ENCODE measurements at places on chromosomes 7 and 10.

- no peak for DNase-seq
Measured at GRCh38 chr10:31774928-31775650, 153.5 kb downstream of the ARHGAP12 start.

DNA sequence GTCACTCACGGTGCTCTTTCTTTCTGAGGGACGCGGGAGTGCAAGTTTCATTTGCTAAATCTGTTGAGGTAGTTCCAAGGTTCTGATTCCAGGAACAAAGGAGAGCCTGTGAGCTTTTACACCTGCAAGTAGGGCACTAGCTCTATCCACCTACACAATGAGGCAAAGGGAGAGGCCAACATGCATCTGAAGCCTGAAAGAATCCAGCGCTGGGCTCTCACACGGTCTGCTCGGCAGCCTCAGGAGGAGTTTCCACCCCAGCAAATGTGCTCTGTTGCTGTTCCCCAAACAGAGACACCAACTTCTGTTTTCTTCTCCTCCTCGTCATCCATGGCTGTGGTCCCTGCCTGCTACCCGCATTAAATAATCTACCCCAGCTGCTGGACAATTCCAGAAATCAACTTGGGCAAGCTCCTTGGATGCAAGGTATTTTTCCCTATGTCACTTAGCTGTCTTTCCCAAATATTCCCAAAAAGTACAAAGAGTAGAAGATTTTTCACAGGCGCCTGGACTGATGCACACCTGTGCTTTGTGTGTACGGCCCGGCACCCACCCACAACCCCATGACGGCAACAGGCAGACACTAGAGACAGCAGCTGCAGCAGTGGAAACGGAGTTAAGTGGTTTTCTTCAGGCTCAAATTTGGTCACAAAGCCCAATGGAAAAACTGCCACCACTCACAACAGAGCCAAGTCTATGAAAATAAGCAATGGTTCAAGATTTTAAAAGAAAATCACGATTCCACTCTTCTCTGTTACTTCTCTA, 176.8 kb downstream of the ZMYND11 start:
- DNase-seq, result no peak

GRCh38 chr7:148807436-148807835, 76.7 kb downstream of the EZH2 start:
- DNase-seq, result no peak

- peak; percentile 43 for DNase-seq
Measured at GRCh38 chr10:78620985-78621799, 447.6 kb upstream of the ZMIZ1 start.

GRCh38 chr10:78817361-78817760, 251.4 kb upstream of the ZMIZ1 start:
- DNase-seq, result peak; percentile 8

GRCh38 chr10:89080660-89081059, 90.1 kb downstream of the FAS start:
- no peak for DNase-seq

GRCh38 chr7:70599446-70600190, 532.3 kb upstream of the GALNT17 start:
- DNase-seq, result no peak

- DNase-seq, result no peak
Measured at GRCh38 chr7:127485482-127485881, 93.0 kb upstream of the ZNF800 start.

GRCh38 chr10:77987671-77988255, 41.6 kb downstream of the POLR3A start:
- DNase-seq, result no peak

DNA sequence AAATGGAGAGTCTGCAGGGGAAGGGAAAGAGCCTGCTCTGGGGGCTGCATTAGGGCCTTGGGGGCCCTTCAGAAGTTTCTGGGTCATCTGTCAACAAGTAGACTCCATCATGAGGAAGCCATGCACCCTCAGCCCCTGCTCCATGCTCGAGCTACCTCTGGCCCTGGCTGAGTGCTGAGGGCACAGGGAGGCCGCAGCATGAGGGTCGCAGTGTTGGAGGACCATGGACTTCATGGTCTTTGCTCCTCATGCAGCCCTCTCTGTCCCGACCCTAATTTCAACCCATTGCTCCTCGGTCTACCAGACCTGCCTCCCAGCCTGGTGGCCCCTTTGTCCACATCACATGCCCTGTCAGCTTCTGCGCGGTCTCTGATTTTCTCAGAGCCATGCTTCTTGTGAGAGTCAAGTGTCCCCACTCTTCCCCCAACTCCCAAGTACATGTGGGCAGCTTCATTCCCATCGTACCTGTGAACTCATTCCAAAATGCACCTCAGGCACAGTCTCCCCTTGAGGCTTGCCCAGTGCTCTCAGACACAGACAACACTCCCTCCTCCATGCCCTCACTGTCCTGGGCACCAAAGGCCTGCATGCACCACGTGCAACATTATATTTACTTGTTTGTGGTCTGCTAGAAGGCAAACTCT, 14.7 kb downstream of the ZNF488 start:
- no peak for DNase-seq

DNA sequence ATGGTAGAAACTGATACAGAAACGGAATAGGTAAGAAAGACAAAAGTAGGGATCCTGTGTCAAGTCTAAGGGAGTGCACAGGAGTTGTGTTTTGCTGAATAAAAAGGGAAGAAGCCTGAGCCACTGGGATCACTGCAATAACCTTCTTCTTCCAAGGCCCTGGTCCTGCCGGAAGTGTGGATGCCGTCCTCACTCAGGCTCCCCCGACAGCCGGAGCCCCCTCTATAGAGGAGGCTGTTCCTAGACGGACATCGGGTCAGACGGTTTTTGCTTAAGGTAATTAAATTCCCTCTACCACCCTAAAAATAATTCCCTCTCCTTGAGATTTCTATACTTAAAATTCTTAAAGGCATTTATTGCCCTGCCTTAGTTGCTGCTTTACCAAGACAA, 566.9 kb downstream of the PTPRN2 start:
- DNase-seq, result no peak

- no peak for DNase-seq
Measured at GRCh38 chr7:51313738-51314425, 2.7 kb downstream of the COBL start.

- no peak for DNase-seq
Measured at GRCh38 chr7:148814922-148815559, 69.0 kb downstream of the EZH2 start.

DNA sequence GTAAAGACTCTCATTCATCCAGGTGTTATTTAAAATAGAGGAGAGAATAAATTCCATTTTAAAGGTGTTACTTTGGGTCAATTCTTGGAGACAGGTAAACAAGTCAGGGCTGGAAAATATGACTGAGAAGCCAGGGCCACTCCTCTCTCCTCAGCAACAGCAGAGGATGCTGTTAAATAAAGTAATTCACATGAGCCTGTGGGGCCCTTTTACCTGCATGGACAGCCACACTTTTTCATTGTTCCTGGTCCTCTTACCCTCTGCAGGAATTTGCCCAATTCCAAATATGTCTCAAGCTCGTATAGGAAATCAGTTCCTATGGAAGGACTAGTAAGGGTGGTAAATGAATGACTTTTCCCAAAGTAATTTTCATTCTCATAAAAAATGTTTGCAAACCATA, 420.1 kb upstream of the KLF6 start:
- no peak for DNase-seq

DNA sequence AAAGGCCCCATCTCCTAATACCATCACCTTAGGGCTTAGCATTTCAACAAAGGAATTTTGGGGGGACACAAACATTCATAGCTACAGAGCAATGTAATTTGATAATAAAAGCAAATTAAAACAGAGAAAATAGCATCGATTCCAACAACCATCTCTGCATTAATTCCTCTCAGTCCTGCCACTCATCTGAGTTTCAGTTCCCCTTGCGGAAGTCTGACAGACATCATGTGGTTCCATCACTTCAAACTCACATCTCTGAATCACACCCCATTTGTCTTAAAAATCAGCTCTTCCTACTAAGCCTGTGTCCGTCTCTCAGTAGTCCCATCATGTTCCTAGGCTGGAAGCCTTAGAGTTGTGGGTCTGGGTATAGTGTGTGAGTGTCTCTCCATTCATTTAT, 3.6 kb downstream of the ADCK2 start:
- DNase-seq, result no peak

- DNase-seq, result no peak
Measured at GRCh38 chr7:158618745-158619140, 31.1 kb upstream of the PTPRN2 start.

DNA sequence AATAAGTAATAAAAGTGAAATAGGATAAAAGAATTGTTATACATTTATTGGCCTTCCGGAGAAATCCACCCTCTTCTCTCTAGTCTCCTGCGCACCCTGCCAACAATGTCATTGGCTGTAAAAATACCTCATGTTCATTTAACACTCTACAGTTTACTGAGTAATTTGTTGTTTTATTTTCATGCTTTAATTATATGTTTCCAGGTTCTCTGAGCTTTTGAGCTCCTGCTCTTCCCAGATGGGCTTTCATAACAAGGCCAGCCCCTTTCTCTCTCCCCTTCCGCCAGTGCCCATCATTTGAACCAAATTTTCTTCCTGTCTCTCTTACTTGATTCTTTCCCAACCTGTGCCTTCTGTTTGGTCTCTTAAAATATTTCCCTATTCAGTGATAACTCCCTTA, 144.6 kb upstream of the PRSS1 start:
- no peak for DNase-seq

GRCh38 chr7:116315293-116315692, 105.0 kb downstream of the TES start:
- DNase-seq, result peak; percentile 28

DNA sequence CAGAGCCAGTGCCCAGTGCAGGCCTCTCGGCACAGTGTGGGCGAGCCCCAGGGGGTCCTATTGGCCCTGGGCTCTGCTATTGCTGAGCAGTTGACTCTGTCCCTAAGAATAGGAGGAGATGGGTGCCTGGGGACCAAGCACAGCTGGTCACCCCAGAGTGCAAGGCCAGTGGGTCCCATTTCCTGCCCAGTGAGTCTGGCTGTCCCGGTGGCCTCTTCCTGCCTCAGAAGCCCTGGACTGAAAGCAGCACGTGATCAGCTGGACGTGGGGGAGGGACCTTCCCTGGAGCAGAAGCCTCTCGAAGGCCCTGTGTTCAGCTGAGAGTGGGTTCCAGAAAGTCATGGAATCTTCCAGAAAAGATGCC, 42.0 kb downstream of the PWWP2B start:
- no peak for DNase-seq

GRCh38 chr10:92241158-92241500, 49.7 kb downstream of the CPEB3 start:
- DNase-seq, result peak; percentile 53

DNA sequence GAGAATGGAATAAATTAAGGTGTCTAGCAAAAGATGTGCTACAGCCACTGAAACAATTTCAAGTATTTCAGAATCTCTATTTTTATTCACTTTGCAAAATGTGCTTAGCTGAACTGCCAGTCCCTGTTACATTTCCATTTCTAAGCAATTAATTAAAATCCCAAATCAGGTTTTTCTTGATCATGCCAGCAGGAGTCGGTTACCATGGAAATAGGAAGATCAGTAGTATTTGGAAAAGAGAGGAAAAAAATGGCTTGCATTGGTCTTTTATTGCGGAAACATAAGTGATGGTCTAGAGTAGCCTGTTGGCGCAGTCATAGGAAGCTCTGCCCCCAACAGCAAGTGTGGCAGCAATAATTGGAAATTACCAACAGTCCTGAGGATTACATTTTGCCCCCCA, 867.1 kb downstream of the GATA3 start:
- DNase-seq, result no peak

DNA sequence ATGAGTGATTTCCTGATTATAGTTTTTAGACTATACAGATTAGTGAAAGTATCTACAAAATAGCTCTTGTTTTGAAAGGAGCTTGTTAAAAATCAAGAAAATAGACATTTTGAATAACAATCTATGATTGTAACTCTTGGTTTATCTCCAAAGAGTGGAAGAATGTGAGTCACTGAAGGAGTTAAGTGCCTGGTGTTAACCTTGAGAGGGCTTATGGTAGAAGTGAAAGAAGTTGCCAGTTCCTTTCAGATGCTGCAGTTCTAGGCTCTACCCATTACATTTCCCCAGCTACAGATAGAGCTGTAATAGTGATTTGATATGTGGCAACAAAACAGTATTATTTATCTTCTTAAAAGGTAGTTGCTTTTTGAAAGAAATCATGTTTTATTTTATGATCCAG, 12.7 kb downstream of the NRBF2 start:
- no peak for DNase-seq

DNA sequence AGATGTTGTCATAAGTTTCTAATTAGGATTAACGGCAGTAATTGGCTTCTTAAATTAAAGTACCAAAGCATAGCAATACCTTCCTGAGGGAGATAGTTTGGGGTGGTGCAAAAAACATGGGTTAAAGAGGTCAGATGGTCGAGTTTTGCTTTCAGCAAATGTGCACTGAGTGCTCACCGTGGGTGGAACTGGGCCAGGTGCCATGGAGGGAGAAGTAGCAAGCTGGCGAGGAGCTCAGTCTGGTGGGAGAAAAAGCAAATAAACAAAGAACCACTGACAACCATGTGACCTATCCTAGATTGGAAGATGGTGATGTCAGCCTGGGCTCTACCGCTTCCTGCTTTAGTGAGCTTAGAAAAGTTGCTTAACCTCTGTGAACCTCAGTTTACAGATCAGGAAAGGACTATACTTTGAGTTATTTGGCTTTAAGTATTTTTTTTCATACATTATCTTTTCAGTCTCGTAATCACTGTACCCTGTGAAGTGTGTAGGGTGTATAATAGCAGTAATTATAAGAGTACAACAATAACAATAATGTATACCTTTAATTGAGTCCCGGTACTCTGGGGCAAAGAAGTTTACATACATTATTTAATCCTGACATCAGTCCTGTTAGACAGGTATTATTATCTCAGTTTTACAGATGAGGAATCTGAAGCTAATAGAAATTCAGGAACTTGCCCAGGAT, 69.0 kb upstream of the PDCD4 start:
- peak; percentile 95 for DNase-seq

- DNase-seq, result no peak
Measured at GRCh38 chr7:26685606-26686005, 178.8 kb downstream of the SKAP2 start.

- peak; percentile 63 for DNase-seq
Measured at GRCh38 chr10:46537309-46537708, 19.1 kb downstream of the GPRIN2 start.

GRCh38 chr7:5634107-5634950, 147.1 kb downstream of the RNF216 start:
- DNase-seq, result peak; percentile 68

- DNase-seq, result peak; percentile 63
Measured at GRCh38 chr10:29063806-29064644, 224.8 kb upstream of the LYZL1 start.

- no peak for DNase-seq
Measured at GRCh38 chr7:35691366-35691765, 3.6 kb downstream of the HERPUD2 start.

Data from choroid plexus epithelial cell (primary cell).